ENCODE measurements at places on chromosomes 3 and 15. TPM values are rescaled to one million over a fixed set of nuclear protein-coding genes. Genes with fewer than 3 reads are reported as not detected.

DNA sequence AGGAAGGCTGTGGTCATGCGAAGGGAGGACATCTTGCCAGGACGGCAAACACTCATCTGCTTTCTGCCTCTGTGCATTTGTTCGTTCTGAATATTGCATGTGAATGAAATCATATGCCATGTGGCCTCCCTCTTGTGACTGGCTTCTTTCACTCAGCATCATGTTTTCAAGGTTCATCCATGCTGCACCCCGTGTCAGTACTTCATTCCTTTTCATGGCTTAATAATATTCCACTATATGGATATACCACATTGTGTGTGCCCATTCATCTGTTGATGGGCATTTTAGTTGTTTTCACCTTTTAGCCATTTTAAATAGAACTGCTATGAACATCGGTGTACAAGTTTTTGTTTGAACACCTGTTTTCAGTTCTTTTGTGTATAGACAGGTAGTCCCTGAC lies 118.7 kb downstream of the GABRG3 start:
- DNase-seq = no peak

- DNase-seq = no peak
These were observed 58.9 kb downstream of the COL8A1 start for GRCh38 chr3:99697250-99697649.

DNA sequence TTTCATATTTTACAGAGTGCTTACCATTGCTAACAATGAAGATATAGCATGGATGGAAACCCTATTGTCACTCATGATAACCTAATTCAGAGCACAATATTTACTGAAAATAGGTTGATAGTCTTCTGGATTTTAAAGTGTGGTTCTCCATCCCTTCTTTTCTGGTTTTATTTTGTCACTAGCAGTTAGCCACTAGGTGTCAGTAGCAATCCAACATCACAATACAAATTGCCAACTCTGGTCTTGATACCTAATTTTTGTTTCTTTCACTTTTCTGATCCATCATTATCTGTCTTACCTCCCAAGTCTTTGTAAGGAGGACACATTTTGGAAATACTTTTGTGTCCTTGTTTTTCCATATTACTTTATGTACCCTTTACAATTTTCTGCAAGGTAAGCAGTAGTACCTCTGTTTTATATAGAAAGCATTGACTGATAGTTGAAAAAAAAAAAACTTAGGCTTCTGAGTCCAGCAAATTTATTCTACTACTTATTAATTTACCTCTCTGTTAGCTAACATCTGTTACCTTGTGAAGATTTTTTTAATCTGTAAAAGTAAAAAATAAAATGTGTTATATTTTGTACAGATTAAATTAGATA lies 28.3 kb upstream of the CRYBG3 start:
- no peak for DNase-seq

DNA sequence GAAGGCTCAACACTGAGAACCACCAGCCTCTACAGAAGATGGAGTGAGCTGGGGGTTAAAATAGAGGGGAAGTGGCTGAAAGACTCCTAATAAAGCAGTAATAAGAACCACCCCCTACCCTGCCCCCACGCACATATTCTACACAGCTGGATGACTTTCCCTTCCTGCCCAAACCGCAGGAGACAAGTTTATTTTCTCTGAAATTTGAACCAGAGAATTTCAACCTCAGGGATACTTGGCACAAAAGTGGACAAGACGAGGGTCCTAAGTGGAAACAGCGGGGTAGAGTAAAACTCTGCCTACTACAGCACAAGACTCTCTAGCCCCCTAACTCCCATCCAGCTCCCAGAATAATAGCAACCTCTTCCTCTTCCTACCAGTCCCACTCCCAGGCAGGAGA lies 28.4 kb downstream of the USF3 start:
- no peak for DNase-seq

DNA sequence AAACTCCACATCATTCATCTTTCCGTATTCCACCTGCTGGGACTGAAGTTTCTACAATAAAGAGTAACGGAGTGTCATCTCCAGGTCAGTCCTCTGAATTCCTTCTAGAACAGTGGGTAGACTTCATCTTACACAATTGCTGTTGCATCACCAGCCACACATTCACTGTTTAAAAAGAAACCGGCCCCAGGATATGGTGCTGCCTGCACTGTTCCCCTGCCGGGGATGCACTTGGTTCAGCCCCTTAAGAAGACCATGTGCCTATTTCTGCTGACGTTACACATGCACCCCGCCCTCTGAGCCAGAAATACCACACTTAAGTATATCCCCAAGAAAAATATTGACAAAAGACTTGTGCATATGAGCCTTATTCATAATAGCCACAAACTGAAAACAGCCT lies 233.4 kb downstream of the FEZF2 start:
- no peak for DNase-seq

DNA sequence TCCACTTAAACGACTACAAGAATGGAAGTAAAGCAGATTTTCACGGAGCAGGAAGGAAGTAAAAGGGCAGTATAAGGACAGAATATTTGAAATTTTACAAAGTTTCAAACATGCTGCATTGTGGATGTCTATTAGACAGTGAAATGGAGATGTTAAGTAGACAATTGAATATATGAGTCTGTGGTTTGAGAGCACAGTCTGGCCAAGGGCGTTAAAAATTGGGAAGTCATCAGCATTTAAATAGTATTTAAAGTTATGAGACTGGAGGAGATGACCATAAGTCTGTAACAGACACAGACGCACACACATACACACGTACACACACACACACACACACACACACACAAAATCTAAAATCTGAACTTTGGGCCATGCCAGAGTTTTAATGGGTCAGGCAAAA lies 935.9 kb downstream of the EPHA3 start:
- no peak for DNase-seq

DNA sequence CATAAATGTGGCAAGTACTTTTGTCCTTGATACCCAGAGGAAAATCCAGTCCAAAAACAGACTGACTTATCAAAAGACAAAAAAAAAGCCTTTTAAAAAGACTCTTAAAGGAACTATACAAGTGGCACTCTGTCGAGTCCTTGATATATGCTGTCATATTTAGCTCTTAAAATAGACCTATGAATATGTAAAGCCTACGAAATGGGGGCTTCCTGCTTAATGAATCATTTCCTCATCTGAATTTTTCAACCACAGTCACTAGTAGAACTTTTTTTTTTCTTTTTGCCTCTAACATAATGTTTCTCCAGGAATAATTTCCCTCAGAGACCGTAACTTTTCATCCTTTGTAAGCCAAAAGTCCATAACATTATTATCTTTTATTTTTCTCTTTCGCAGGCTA lies 95.8 kb downstream of the P3H2 start:
- DNase-seq = no peak

GRCh38 chr15:58492661-58493397 lies 61.0 kb downstream of the LIPC start:
- DNase-seq = no peak

- DNase-seq = no peak
These were observed 19.2 kb downstream of the DZIP3 start for GRCh38 chr3:108608750-108609149.

GRCh38 chr3:126205717-126206655 lies 25.6 kb upstream of the ALDH1L1 start:
- DNase-seq = no peak

Gene BDH1
- total RNA-seq = 4.7 TPM

Gene CELF6
- 0.21 TPM for total RNA-seq

Gene DPPA2
- 0.64 TPM for total RNA-seq

Gene ZBBX
- 3.2 TPM for total RNA-seq

Gene SLITRK3
- total RNA-seq = not detected

Gene COL8A1
- 5.6 TPM for total RNA-seq

Gene NANOGP8
- 0.64 TPM for total RNA-seq
